ENCODE measurements at places on chromosomes 3 and 15. TPM values are rescaled to one million over a fixed set of nuclear protein-coding genes. Genes with fewer than 3 reads are reported as not detected.

The RYR3 gene
- 0.08 TPM for polyA plus RNA-seq

The SEMA6D gene
- polyA plus RNA-seq, result not detected

The FBXO40 gene
- polyA plus RNA-seq, result 0.18 TPM

The GPR149 gene
- polyA plus RNA-seq, result not detected
